ENCODE measurements at places on chromosomes 12 and 14.

DNA sequence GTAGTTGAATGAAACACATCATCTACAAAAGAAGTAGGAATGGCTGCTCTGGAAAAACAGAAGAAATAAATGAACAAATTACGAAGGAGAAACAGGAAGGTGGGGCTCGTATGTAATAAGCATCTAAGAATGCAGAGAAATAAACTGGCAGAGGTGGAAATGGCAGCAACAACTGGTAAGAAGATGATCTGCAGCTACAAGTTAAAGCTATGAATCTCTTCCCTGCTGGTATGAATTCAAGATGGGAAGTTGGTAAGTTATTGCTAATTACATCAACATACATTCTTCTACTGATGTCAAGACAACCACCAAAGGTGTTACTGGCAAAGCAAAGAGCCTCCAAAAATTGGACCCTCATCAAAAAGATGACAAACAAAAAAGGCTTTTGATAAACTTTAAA is 59.8 kb downstream of the HECTD4 start:
- no peak overlapping the region for H3K4me3 ChIP-seq
- no peaks in the 10 kb centered on the region for H3K36me3 ChIP-seq
- no peaks in the 10 kb centered on the region for H3K27me3 ChIP-seq
- H3K4me1 ChIP-seq: peaks cover 9% of the 10 kb centered on the region
- DNase-seq: no peak
- H3K27ac ChIP-seq: no peak overlapping the region

- H3K27ac ChIP-seq: no peak overlapping the region
- no peak overlapping the region for H3K4me3 ChIP-seq
- no peaks in the 10 kb centered on the region for H3K27me3 ChIP-seq
Measured at GRCh38 chr12:76266797-76267196, 81.4 kb downstream of the BBS10 start.

GRCh38 chr14:24422261-24422660 is 7.2 kb downstream of the CBLN3 start:
- peaks cover 16% of the 10 kb centered on the region for H3K27me3 ChIP-seq
- no peak for DNase-seq
- no peak overlapping the region for H3K27ac ChIP-seq
- no peaks in the 10 kb centered on the region for H3K36me3 ChIP-seq

- DNase-seq: no peak
- peaks cover 2% of the 10 kb centered on the region for H3K27me3 ChIP-seq
- peaks cover 15% of the 10 kb centered on the region for H3K36me3 ChIP-seq
Measured at GRCh38 chr12:13087766-13088165, 15.7 kb downstream of the GSG1 start.

- peaks cover 19% of the 10 kb centered on the region for H3K36me3 ChIP-seq
- H3K4me1 ChIP-seq: peaks cover 10% of the 10 kb centered on the region
- no peak overlapping the region for H3K4me3 ChIP-seq
- no peak overlapping the region for H3K27ac ChIP-seq
- no peak for DNase-seq
Measured at GRCh38 chr12:65858831-65859230, 34.5 kb downstream of the HMGA2 start.

DNA sequence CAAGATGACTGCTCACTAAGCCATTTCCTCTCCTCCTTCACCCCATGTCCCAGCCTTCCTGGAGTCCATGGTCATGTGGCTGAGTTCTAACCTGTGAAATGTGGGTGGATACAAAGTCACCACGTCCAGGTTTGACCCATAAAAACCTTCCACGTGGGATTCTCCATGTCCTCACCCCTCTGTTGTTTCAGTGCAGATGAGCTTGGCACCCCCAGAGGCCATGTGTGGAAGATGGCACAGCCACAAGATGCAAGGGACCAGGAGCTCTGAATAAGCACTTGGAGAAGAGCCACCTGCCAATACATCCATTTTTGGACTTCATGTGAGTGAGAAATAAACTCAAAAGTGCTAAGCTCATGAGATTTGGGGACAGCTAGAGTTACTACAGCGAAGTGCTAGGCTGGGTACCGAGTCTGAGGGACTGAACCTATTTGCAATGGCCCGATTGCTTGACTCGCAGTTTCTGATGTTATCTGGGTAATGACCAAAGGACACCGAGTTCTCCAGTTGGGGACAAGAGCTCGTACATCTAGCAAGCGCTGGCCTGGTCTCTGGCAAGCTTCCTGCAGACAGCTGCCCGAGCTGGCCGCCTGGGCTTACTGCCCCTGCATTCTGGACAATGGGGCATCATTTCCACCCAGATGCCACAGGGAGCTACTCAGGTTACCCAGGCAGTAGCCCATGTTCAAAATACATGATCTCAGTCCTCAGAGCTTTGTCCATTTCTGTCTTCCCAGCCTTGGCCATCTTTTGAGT is 7.7 kb upstream of the SLC24A4 start:
- peaks cover 28% of the 10 kb centered on the region for H3K27me3 ChIP-seq
- no peak overlapping the region for H3K27ac ChIP-seq
- peaks cover 13% of the 10 kb centered on the region for H3K4me1 ChIP-seq
- H3K36me3 ChIP-seq: no peaks in the 10 kb centered on the region

DNA sequence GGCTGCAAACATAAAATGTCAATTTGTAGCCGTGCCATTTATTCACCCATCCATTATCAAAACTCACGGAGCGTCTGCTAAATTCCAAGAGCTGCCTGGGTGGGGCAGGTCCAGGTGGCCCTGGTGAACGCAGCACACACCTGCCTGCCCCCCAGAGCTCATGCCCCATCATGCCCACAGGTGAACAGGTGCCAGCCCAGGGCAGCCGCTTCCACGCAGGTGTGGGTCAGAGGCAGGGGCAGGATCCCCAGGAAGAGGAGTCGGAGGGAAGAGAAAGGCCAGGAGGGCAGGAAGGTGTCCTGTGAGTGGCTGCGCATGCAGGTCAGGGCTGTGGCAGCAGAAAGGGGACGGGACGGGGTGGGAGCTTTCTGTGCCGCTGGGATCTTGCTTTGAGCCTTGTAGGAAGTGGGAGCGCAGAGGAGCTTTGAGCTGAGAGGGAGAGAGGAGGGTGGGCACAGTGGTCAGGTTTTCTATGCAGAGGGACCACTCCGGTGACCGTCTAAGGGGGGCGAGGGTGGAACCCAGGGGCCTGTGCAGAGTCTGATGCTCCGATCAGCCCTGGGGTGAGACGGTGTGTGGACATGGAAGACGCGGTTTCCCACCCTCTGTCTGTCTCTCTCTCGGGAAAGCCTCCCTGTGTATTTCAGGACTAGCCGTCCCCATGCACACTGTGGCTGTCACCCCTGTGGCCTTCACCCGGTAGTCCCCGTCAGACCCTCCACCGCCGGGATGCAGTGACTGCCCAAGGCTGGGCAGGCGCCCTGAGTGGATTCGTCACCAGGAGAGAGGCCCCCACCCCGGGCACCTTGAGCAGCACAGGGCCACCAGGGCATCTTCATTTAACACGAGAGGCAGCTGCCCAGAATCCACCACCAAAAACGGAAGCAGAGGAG is 26.7 kb downstream of the GALNT9 start:
- H3K27me3 ChIP-seq: peaks cover 36% of the 10 kb centered on the region
- no peak overlapping the region for H3K27ac ChIP-seq
- DNase-seq: no peak
- H3K4me3 ChIP-seq: no peak overlapping the region

GRCh38 chr14:60722107-60722356 is 2.1 kb downstream of the SIX4 start:
- no peaks in the 10 kb centered on the region for H3K36me3 ChIP-seq
- H3K27me3 ChIP-seq: peaks cover 60% of the 10 kb centered on the region
- H3K4me1 ChIP-seq: peaks cover 22% of the 10 kb centered on the region
- peak overlapping the region; percentile 98 for H3K4me3 ChIP-seq
- H3K27ac ChIP-seq: no peak overlapping the region

DNA sequence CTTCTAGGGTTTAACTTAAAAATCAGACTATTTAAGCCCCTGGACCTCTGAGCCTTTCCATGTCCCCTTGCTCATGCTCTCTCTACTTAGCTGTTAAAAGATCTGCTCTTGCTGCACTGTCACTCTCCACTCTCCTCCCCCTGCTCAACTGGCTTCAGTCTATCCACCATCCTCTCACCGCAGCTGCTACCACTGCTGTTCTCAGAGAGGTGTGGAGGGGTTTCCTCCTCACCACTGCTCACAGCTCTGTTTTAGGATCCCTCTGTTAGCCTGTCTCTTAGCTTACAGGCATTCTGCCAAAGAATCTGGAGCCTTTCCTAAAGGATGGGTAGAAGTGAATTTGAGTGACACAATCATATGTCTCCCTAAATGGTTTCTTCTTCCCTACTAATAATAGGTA is 43.7 kb upstream of the ATP2B1 start:
- H3K36me3 ChIP-seq: no peaks in the 10 kb centered on the region
- no peaks in the 10 kb centered on the region for H3K4me1 ChIP-seq
- H3K27ac ChIP-seq: peak overlapping the region; percentile 59

GRCh38 chr14:104319491-104320241 is 181.3 kb downstream of the KIF26A start:
- no peak for DNase-seq
- no peak overlapping the region for H3K27ac ChIP-seq
- H3K4me3 ChIP-seq: no peak overlapping the region
- peaks cover 4% of the 10 kb centered on the region for H3K27me3 ChIP-seq
- H3K4me1 ChIP-seq: no peaks in the 10 kb centered on the region

GRCh38 chr14:103318750-103319419 is 15.2 kb upstream of the EIF5 start:
- H3K4me1 ChIP-seq: peaks cover 3% of the 10 kb centered on the region
- DNase-seq: no peak
- no peak overlapping the region for H3K27ac ChIP-seq
- H3K4me3 ChIP-seq: no peak overlapping the region
- no peaks in the 10 kb centered on the region for H3K36me3 ChIP-seq
- H3K27me3 ChIP-seq: peaks cover 5% of the 10 kb centered on the region

GRCh38 chr12:107423531-107423930 is 262.1 kb upstream of the PWP1 start:
- H3K4me1 ChIP-seq: no peaks in the 10 kb centered on the region
- no peak overlapping the region for H3K27ac ChIP-seq
- H3K4me3 ChIP-seq: no peak overlapping the region

DNA sequence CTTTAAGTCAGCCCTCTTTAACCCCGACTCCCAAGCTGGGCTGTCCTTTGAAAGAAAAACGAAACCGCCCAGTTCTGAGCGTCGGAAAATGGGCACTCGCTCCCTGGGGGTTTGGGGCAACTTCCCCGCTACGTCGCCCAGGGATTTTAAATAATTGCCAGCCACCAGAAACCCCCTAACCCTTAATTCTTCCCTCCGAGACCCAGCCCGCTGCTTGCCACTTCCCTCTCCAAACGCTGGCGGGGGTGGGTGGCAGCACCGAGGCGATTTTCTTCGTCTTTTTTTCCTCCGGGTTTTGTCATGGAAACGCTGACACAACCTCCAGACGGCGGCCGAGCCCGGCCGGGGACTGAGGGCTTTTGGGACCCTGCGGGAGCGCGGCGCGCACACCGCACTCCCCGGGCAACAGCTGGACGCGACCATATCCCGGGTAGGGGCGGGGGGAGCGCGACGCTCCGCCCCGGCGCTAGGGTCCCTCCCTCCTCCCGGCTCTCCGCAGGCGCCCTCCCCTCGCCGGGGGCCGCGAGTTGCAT is at the start of gene CHST11:
Gene CHST11 (plus strand): TSS at position 532 of the 533 bp plus-strand sequence.
- H3K4me1 ChIP-seq: peaks cover 40% of the 10 kb centered on the region
- no peaks in the 10 kb centered on the region for H3K36me3 ChIP-seq
- peak within 1 kb of the TSS; percentile 95 for H3K4me3 ChIP-seq
- peak within 1 kb of the TSS; percentile 93 for H3K27ac ChIP-seq
- peaks cover 78% of the 10 kb centered on the region for H3K27me3 ChIP-seq

GRCh38 chr12:70052931-70053497 is 190.2 kb upstream of the CNOT2 start:
- peak overlapping the region; percentile 30 for H3K27ac ChIP-seq
- H3K4me3 ChIP-seq: no peak overlapping the region
- H3K36me3 ChIP-seq: no peaks in the 10 kb centered on the region
- no peaks in the 10 kb centered on the region for H3K27me3 ChIP-seq
- DNase-seq: no peak
- no peaks in the 10 kb centered on the region for H3K4me1 ChIP-seq

GRCh38 chr12:69324797-69325466 is 23.2 kb upstream of the LYZ start:
- peaks cover 30% of the 10 kb centered on the region for H3K27me3 ChIP-seq
- no peak overlapping the region for H3K4me3 ChIP-seq
- H3K27ac ChIP-seq: no peak overlapping the region
- H3K36me3 ChIP-seq: peaks cover 2% of the 10 kb centered on the region

- no peak overlapping the region for H3K27ac ChIP-seq
- DNase-seq: no peak
Measured at GRCh38 chr14:101181446-101182313, 278.2 kb upstream of the RTL1 start.

GRCh38 chr14:95256776-95257060 is 63.0 kb downstream of the CLMN start:
- DNase-seq: no peak
- peak overlapping the region; percentile 88 for H3K27ac ChIP-seq

GRCh38 chr12:114447274-114447716 is 41.4 kb upstream of the TBX5 start:
- H3K4me1 ChIP-seq: no peaks in the 10 kb centered on the region
- no peaks in the 10 kb centered on the region for H3K36me3 ChIP-seq
- peaks cover 100% of the 10 kb centered on the region for H3K27me3 ChIP-seq
- no peak overlapping the region for H3K27ac ChIP-seq
- DNase-seq: no peak

GRCh38 chr12:28550757-28551704 is 360.8 kb downstream of the CCDC91 start:
- no peak overlapping the region for H3K4me3 ChIP-seq
- DNase-seq: no peak
- H3K27me3 ChIP-seq: no peaks in the 10 kb centered on the region
- H3K27ac ChIP-seq: no peak overlapping the region
- H3K36me3 ChIP-seq: no peaks in the 10 kb centered on the region

GRCh38 chr12:122855071-122855829 is 20.0 kb downstream of the HIP1R start:
- peaks cover 8% of the 10 kb centered on the region for H3K4me1 ChIP-seq
- H3K36me3 ChIP-seq: no peaks in the 10 kb centered on the region
- no peak for DNase-seq
- H3K27me3 ChIP-seq: no peaks in the 10 kb centered on the region
- H3K27ac ChIP-seq: no peak overlapping the region

DNA sequence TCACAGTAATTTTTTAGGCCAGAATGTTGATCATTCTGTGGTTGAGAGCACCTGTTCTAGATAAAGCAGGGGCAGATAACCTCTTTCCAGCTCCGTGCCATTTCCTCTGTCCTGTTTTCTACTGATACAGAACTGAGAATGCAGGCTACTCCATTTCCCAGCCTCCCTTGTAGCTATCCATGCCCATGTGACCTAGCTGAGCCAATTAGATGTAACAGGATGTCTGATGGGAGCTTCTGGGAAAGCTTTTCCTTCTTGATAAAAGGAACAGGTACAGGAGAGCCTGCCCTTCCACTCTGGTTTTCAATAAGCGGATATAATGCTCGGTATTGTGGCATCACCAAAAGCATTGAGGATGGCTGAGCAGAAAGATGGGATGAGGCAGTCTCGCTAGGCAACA is 54.2 kb downstream of the LRRC74A start:
- no peak overlapping the region for H3K4me3 ChIP-seq
- H3K4me1 ChIP-seq: peaks cover 8% of the 10 kb centered on the region
- no peak for DNase-seq
- H3K36me3 ChIP-seq: no peaks in the 10 kb centered on the region

GRCh38 chr12:92511786-92512185 is 191.0 kb upstream of the PLEKHG7 start:
- peaks cover 5% of the 10 kb centered on the region for H3K36me3 ChIP-seq
- H3K4me3 ChIP-seq: no peak overlapping the region
- H3K4me1 ChIP-seq: peaks cover 16% of the 10 kb centered on the region
- no peaks in the 10 kb centered on the region for H3K27me3 ChIP-seq
- no peak for DNase-seq
- no peak overlapping the region for H3K27ac ChIP-seq
